Osteoblast (primary cell): ENCODE measurements at places on chromosomes 2 and 18.

DNA sequence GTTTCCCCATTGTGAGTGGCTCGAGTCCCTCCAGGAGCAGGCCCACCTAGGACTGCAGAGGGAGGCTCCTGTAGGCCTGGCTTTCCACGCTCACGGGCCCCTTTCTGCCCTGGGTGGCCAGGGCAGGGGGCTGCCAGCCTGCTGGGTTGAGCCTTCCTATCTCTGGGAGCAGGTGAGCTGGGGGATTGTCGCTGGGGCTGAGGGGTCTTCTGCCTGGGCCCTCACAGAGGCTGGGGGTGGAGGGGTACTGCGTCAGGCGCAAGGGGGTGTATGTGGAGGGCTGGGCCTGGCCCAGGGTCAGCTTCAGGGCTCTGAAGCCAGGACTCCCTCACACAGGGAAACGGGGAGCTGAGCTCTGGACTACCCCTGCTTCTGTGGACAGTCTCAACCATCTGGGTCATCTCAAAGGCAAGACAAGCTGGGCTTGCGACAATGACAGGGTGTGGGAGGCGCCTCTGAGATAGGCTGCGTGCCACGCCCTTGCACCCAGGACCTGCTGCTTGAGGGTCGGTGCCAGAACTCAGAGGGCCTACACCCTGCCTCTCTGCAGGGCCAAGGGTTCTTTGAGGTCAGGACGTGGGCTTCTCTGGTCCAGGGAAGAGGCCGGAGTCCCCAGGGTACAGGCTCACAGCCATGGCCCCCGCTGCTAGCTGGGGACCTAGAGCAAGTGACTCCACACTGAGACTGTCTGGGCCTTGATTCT is 206.1 kb downstream of the TWIST2 start:
- no peaks in the 10 kb centered on the region for H3K4me1 ChIP-seq
- H3K36me3 ChIP-seq, result no peaks in the 10 kb centered on the region
- no peak overlapping the region for H3K4me3 ChIP-seq
- H3K27ac ChIP-seq, result no peak overlapping the region
- no peak for DNase-seq

- H3K27ac ChIP-seq, result peak overlapping the region; percentile 24
- no peaks in the 10 kb centered on the region for H3K27me3 ChIP-seq
- H3K4me3 ChIP-seq, result no peak overlapping the region
- no peak for DNase-seq
- no peaks in the 10 kb centered on the region for H3K36me3 ChIP-seq
- peaks cover 7% of the 10 kb centered on the region for H3K4me1 ChIP-seq
Observed at GRCh38 chr2:37877457-37878315, 47.4 kb upstream of the RMDN2 start.

DNA sequence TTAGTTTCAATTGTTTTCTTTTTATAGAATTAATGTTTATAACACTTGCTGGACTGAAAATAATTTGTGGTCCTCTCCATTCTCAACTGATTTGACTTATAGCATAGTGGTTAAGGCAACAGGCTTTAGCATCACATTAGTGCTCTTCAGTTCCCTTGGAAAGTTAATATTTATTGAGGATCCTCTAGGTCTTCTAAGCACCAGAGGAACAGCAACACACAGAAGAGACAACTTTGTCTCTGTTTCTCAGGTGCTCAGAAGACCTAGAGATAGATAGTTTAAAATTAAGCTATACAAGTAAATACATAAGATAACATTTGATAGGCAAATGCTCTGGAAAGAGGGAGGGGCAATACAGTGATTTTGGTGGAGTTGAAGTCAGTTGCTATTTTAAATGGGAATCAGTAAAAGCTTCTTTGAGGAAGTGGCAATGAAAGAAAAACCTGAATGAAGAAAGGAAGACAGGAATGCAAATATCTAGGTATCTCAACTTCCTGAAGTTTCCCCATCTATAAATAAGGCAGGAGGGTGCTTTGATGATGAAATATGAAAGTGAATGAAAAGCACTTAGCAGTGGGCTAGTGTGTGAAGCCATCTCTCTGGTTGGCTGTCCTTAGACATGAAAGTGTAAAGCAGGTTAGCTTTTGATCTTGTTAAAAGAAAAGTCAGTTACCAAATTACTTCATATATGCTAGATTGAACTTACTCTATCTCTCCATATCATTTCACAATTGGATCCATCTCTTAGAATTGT is 7.9 kb downstream of the NEUROD1 start:
- H3K4me3 ChIP-seq, result no peak overlapping the region
- DNase-seq, result no peak
- peaks cover 10% of the 10 kb centered on the region for H3K27me3 ChIP-seq
- no peak overlapping the region for H3K27ac ChIP-seq
- H3K36me3 ChIP-seq, result no peaks in the 10 kb centered on the region

- no peaks in the 10 kb centered on the region for H3K27me3 ChIP-seq
- H3K4me1 ChIP-seq, result peaks cover 15% of the 10 kb centered on the region
- H3K36me3 ChIP-seq, result peaks cover 6% of the 10 kb centered on the region
Observed at GRCh38 chr2:128311755-128312341, 6.8 kb downstream of the HS6ST1 start.
